Midbrain (tissue), 1 donor: ENCODE measurements at places on chromosomes 12 and 14.

DNA sequence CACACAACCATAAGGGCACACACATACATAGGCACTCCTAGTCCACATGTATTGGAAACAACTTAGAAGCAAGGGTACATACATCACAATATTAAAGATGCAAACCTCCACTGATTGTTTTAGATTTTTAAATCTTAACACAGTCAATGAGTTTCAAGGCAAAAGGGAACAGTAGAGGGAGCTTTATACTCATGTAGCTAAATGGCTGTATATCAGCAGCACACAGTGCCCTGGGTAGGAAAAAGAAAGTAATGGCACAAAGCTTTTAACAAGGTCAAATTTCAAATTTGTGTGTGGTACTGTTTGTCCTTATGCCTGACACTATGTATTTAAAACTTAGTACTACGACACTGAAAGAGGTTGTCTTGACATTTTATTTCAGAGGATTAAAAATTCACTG is 262.0 kb downstream of the MED13L start:
- peak; percentile 66 for DNase-seq

DNA sequence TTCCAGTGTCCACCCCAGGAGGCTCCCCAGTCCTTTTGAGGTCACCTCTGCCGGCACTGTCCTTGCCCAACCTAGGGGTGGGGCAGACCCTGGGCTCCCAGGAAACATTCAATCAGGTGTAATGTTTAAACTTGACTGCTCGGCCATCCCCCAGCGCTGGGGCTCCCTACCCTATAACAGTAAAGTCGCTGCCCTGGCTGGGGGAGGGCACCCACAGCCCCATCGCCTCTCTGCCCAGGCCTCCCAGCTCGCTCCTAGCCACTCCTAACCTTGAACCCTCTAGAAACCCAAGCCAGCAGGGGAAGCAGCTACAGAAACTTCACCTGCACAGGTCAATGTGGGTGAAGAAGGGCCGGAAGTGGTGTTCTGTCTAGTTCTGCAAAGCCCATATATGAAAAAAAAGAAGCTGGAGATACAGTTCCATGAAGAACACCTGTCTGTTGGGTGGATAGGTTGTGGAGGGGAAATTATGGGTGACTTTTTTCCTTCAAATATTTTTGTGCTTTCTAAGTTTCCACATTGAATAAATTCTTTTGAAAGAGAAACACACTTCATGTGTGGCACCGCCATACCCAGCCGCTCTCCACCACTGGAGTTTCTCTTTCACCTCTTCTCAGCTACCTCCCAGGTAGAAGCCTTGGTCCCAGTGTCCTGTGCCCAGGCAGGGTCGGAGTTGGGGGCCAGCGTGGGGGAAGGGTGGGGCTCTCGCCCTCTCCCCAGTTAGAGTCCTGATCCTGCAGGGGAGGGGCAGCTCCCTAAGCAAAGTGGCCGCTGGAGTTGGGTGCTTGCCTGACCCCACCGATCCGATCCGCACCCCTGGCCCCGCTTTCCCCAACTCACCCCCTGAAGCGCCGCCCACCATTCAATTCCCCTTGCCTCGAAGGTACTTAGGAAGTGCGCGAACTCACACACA is 1.1 kb downstream of the CLMN start:
- no peak for DNase-seq

DNA sequence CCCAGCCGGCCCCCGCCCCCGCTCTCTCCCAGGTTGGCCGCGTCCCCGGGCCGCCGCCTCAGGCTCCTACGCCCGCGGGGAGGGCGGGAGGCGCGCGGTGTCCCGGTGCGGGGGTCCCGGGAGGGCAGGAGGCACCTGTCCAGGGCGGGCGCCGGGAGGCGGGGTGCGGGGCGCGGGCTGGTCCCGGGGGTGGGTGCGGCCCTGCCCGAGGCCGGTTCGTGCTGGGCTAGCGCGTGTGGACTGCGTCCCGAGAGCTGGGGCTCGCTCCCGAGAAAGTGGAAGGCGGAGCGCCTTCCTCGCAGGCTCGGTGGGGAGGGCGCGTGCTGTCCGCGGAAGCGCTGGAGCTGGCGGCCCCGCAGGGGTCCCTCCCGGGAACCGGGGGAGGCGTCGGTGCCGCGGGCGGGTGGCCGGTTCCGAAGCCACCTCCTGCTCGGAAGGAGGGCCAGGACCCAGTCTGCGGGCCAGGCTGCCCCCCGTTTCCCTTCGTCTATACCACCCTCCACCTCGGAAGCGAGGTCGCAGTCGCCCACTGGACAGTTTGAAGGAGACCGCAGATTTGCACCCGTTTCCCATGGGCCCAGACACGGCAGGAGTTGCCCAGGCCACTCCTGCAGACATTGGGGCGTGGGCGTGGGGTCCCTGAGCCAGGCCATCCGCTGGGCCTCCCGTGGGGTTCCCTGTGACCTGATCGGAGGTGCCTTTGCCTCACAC is 636 bp downstream of the ZFYVE21 start:
- peak; percentile 22 for DNase-seq

- DNase-seq, result no peak
These were observed 4.0 kb upstream of the ZNF385A start for GRCh38 chr12:54388237-54389133.

- no peak for DNase-seq
These were observed 187.8 kb downstream of the DACT1 start for GRCh38 chr14:58825606-58826005.

DNA sequence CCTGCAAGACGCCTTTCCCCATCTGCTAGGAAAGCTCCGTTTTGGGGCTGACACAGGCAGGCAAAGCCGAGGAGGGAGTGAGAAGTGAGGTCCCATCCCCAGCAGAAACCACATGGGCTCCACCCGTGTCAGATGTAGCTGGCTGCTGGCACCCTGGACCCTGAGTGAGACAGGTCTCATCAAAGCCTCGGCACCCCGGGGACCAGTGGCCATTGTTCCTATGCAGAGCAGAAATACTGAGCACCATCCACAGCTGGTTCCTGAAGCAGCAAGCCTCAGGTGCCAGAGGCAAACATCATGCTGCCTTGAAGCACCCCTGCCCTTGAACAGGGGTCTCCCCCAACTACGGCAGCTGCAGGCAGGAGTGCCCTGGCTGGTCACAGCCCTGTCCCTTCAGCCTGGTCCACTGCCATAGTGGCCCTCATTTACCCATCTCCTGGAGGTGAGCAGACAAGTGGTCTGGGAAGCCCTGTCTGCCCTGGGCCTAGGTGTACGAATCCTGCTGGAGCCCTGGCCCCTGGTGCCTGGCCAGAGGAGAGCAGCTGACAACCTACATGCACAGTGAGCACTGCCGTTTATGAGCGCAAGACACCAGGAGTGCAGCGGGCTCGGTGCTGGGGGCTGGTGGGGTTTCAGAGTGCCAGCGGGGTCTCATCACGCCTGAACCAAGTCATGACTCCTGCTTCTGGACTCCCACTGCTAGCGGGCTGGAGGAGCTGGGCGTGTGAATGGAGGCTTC is 289.8 kb upstream of the RTL1 start:
- DNase-seq, result no peak
